T-helper 2 cell treated with Interferon-gamma antibody and Interleukin-4, amounts not matched to agents 100 ng/mL and 5 ng/mL, for 36 hours (primary cell): ENCODE measurements at places on chromosomes 2 and 18. TPM values are rescaled to one million over a fixed set of nuclear protein-coding genes. Genes with fewer than 3 reads are reported as not detected.

Gene TNFAIP6
- total RNA-seq, result not detected in 2 replicates

Gene RUFY4
- 1.1 and 1.3 TPM in 2 replicates for total RNA-seq

Gene INPP5D
- total RNA-seq, result 122 and 129 TPM in 2 replicates

Gene WDCP
- 20.2 and 22.3 TPM in 2 replicates for total RNA-seq

Gene PSMA8
- 1.6 and 1.7 TPM in 2 replicates for total RNA-seq

Gene PRSS56
- not detected in 2 replicates for total RNA-seq

Gene CGREF1
- total RNA-seq, result 2.9 and 3.1 TPM in 2 replicates

Gene KLHL41
- not detected in 2 replicates for total RNA-seq

Gene NT5DC4
- total RNA-seq, result not detected in 2 replicates

Gene DCC
- not detected in 2 replicates for total RNA-seq
